ENCODE measurements at places on chromosomes 2 and 18. TPM values are rescaled to one million over a fixed set of nuclear protein-coding genes. Genes with fewer than 3 reads are reported as not detected.
A peak's percentile ranks its signal among the peaks of the same experiment; 100 is the strongest.

NAPG gene
- total RNA-seq, result 57.5 TPM

GRCh38 chr2:18588049-18588448 is 1.3 kb downstream of the NT5C1B start:
- H3K4me1 ChIP-seq, result peaks cover 10% of the 10 kb centered on the region
- no peak for DNase-seq
- no peaks in the 10 kb centered on the region for H3K36me3 ChIP-seq
- no peak overlapping the region for H3K4me3 ChIP-seq
- H3K27ac ChIP-seq, result no peak overlapping the region

GALM gene
- total RNA-seq, result 6.6 TPM

TMEM18 gene
- 29.0 TPM for total RNA-seq

- H3K27ac ChIP-seq, result no peak overlapping the region
- H3K36me3 ChIP-seq, result no peaks in the 10 kb centered on the region
- no peak for DNase-seq
- H3K4me3 ChIP-seq, result no peak overlapping the region
- peaks cover 10% of the 10 kb centered on the region for H3K4me1 ChIP-seq
Measured at GRCh38 chr2:200302940-200303727, 3.4 kb upstream of the SPATS2L start.

DNA sequence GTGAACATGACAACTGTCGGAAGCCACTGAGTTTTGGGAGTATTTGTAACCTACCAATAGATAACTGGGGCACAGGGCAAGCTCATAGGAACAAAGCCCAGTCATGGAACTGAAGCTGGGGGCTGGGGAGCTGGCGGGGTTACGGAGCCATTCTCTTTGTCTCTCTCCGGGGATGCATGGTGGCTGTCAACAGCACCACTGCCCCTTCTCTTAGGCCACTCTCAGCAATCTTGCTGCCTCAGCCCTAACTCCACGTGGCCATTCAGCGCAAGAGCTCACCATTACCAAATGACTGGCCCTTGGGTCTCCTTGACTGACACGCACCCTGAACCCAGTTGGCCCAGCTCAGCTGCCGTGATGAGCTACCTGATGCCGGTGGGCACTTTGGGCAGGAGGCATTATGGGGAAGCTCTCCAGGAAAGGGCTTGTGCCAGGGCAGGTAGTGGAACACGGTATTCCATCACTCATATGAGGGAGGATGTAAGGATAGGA is 33.6 kb upstream of the ODC1 start:
- H3K4me3 ChIP-seq, result no peak overlapping the region
- H3K27ac ChIP-seq, result no peak overlapping the region
- peaks cover 19% of the 10 kb centered on the region for H3K27me3 ChIP-seq
- no peak for DNase-seq
- no peaks in the 10 kb centered on the region for H3K36me3 ChIP-seq

- H3K4me1 ChIP-seq, result no peaks in the 10 kb centered on the region
- DNase-seq, result no peak
- no peak overlapping the region for H3K27ac ChIP-seq
- H3K27me3 ChIP-seq, result no peaks in the 10 kb centered on the region
- H3K4me3 ChIP-seq, result no peak overlapping the region
Measured at GRCh38 chr2:41375901-41376300, 671.9 kb upstream of the PKDCC start.

DNA sequence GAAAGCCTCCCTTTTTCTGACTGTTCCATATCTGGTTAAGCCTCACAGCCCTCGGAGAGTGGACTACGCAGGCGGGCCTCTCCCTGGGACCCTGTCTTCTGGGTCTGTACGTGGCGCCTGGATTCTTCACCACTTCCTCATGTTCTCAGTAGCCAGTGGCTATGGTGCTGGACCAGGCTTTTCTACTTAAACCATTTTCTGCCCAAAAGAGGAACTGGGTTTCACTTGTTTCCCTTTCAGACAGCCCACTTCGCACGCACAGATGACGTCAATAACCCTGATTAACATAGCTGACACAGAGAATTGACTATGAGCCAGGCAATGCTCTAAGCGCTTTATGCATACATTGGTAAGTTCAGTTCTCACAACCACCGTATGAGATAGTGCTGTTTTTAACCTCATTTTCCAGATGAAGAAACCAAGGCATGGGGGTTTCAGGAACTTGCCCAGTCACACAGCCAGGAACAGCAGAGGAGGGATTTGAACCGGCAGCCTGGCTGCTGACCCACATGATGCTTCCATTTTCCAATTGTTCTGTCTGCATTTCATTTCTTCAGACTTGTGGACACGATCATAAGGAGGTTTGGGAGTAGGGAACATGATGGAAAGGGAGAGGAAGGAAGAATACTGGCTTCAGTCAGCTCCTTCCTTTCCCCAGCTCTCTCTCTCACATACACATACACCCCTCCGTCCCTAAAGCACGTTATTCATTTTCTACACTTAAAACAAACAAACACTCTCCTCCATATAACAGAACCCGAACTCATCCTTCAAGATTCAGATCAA is 41.7 kb downstream of the MYOM1 start:
- no peak overlapping the region for H3K27ac ChIP-seq
- no peak overlapping the region for H3K4me3 ChIP-seq
- H3K27me3 ChIP-seq, result no peaks in the 10 kb centered on the region
- no peaks in the 10 kb centered on the region for H3K4me1 ChIP-seq
- DNase-seq, result no peak

GRCh38 chr18:58993260-58993659 is 128.6 kb downstream of the ZNF532 start:
- H3K36me3 ChIP-seq, result no peaks in the 10 kb centered on the region
- H3K4me1 ChIP-seq, result peaks cover 60% of the 10 kb centered on the region
- no peak overlapping the region for H3K4me3 ChIP-seq
- H3K27me3 ChIP-seq, result no peaks in the 10 kb centered on the region
- H3K27ac ChIP-seq, result peak overlapping the region; percentile 82
- peak; percentile 76 for DNase-seq

- DNase-seq, result no peak
- H3K4me3 ChIP-seq, result no peak overlapping the region
- no peaks in the 10 kb centered on the region for H3K36me3 ChIP-seq
- no peaks in the 10 kb centered on the region for H3K27me3 ChIP-seq
- no peak overlapping the region for H3K27ac ChIP-seq
- no peaks in the 10 kb centered on the region for H3K4me1 ChIP-seq
Measured at GRCh38 chr2:120465701-120465988, 119.7 kb downstream of the INHBB start.

RAPGEF4 gene
- total RNA-seq, result 0.96 TPM

DNA sequence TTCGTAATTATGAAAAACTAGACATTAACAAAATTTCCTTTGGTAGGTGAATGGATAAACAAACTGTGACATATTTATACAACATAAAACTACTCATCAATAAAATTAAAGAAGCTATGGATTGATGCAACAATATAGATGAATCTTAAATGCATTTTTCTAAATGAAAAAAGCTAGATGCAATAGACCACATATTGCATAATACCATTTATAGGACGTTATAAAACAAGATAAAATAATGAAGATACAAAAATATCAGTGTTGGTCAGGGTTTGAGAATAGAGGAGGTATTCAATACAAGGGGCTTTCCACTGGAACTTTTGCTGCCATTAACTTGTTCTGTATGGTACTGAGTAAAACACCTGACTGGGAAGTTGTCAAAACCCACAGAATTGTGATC is 314.4 kb downstream of the GRB14 start:
- H3K36me3 ChIP-seq, result no peaks in the 10 kb centered on the region
- H3K27me3 ChIP-seq, result peaks cover 8% of the 10 kb centered on the region
- no peak overlapping the region for H3K27ac ChIP-seq
- DNase-seq, result no peak

DNA sequence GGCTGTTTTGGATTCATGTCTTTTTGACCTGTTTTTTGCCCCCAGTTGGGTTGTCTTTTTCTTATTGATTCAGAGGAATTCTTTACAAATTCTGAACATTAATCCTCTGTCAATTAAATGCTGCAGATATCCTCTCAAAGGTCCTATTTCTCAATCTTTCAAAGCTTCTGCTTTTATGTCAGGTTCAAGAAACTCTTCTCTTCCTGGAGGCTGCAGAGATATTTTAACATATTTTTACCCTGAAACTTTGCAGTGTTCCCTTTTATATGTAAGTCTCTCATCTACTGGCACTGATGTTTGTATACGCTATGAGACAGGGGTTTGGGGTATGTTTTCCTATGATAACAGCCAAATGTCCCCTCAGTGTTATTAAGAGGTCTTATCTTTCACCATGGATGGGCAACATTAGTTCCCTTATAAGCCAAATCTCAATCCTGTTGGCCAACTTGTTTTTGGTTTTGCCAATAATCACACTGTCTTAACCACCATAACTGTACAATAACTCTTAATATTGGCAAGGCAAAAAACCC is 159.3 kb downstream of the HDAC4 start:
- peaks cover 6% of the 10 kb centered on the region for H3K4me1 ChIP-seq
- no peak overlapping the region for H3K4me3 ChIP-seq
- no peaks in the 10 kb centered on the region for H3K27me3 ChIP-seq

GRCh38 chr2:162006337-162006736 is 67.7 kb downstream of the DPP4 start:
- DNase-seq, result no peak
- no peaks in the 10 kb centered on the region for H3K4me1 ChIP-seq
- H3K27ac ChIP-seq, result no peak overlapping the region
- H3K27me3 ChIP-seq, result no peaks in the 10 kb centered on the region
- no peaks in the 10 kb centered on the region for H3K36me3 ChIP-seq

- H3K36me3 ChIP-seq, result no peaks in the 10 kb centered on the region
- H3K4me1 ChIP-seq, result no peaks in the 10 kb centered on the region
- H3K4me3 ChIP-seq, result no peak overlapping the region
- no peak for DNase-seq
- H3K27me3 ChIP-seq, result no peaks in the 10 kb centered on the region
Measured at GRCh38 chr2:242030858-242031257, 161.3 kb downstream of the RTP5 start.
